H7 (cell line): ENCODE measurements at places on chromosomes 13 and 19. TPM values are rescaled to one million over a fixed set of nuclear protein-coding genes. Genes with fewer than 3 reads are reported as not detected.

SCEL gene
- not detected in 2 replicates for total RNA-seq

- no peak for DNase-seq
Measured at GRCh38 chr13:103188713-103189326, 122.6 kb upstream of the SLC10A2 start.

DNA sequence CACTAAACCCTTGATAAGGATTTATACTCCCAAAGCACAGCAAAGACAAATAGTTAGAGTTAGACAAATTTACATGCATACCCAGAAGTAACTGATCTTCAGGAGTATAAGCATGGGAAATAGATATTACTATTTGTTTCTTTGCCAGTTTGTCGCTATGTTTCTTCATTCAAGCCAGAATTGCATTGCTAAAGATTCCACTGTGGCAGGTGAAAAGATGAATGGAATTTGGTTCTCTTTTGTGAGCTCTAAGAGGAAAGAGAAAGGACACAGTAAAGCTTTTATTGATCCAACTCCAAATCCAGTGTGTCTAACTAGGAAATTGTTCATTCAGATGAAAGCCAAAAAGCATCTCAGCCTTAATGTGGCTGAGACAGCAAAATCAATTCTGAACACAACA lies 292.3 kb upstream of the SPRY2 start:
- DNase-seq: no peak

GRCh38 chr19:17235971-17236777 lies 9.5 kb downstream of the NR2F6 start:
- DNase-seq: peak; percentile 94

ZNF442 gene
- total RNA-seq: not detected in 2 replicates

GRCh38 chr19:11659612-11660011 lies 62.3 kb downstream of the ZNF627 start:
- DNase-seq: peak; percentile 60

DNA sequence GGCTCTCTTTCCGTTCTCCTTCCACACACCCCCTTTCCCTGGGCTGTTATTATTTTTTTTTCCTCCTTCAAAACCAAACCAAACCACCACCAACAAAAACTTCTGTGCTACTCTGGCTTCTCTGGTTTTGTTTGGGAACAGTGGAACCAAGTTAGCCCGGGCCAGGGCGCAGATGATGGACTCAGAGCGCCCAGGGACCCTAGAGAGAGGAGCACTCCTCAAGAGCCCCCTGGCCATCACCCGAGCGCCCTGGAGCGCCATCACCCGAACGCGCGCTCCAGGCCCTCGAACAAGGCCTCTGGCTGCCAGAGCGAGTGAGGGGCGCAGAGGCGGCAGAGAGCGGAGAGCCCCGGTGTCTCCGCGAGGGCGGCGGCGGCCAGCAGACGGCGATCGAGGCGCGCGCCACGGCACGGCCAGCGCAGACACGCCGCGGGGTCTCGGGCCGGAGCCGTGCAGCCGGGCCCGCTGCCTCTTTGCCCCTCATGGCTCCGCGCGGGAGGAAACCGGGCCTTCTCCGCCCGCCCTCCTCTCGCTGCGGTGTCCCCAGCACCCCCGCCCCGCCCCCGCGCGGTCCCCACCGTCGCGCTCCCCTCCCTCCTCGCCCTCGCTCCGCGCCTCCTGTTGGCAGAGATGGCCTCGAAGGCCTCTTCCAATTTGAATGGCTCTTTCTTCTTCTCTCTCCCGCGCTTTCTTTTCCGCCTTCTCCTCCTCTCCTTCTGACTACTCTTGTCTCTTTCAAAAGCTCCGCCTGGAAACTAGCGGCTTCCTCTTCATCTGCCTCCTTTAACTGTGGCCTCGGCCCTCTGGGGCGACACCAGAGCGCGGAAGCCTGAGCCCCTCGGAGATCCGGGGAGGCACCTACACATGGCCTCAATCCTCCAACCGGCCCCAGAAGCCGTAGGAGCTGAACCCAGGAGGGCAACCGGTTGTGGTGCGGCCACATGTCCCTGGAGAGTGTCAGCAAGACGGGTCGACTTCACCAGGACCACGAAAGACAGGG lies 4.1 kb upstream of the SOX1 start:
- peak; percentile 95 for DNase-seq

GRCh38 chr19:52749780-52750179 lies 14.9 kb upstream of the ZNF611 start:
- no peak for DNase-seq

PTH2 gene
- total RNA-seq: not detected in 2 replicates

DNA sequence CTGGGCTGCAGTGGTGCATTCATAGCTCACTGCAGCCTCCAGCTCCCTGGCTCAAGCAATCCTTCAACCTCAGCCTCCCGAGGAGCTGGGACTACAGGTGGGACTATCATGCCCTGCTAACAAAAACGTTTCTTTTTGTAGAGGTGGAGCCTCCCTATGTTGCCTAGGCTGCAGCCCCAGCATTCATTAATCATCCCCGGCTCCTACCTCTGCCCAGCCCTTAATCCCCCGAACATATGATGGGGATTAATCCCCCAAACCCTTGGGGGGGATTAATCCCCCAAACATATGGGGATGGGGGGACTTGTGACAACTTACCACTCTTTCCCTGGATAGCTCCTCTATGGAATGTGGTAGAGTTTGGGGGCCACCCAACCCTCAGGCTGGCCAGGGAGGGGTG lies 45.9 kb downstream of the SUGP2 start:
- no peak for DNase-seq

ZNF835 gene
- not detected in 2 replicates for total RNA-seq

GRCh38 chr19:14375055-14375581 lies 6.1 kb upstream of the ADGRE5 start:
- no peak for DNase-seq

DNA sequence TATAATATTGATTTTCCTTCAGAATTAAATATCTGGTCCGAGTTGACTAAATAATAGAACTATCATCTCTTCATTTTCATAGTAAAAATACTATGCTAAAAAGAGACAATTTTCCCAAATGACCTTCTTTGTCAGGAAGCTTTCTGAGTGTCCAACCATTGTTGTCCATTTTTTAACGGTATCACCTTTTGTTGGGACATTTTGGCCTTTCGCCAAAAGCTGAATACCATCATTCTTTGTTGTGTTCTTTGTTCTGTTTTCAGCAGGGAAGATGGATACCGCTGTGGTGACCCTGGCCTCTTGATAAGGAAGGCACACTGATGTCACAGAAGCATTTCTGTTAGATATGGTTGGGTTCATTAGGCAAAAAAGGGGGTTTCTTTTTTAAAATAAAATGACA lies 654.4 kb upstream of the GPC6 start:
- DNase-seq: no peak

DNA sequence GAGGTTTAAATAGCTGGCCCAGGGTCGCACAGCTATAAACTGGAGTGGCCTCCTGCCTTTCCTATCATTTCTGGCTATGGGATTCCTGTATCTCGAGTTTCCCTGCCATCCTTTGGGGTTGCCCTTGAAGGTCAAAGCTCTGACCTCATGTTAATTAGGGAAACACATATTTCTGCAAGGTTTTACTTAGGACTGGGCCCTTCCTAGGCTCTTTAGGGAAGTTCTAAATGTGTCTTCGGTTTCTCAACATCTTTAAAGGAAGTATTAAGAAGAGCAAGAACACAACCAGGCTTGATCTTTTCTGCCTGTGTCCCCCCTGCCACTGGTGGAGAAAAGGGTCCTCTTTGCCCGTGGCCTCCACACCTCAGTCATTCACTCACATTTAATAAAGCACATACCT lies 10.8 kb downstream of the LCP1 start:
- DNase-seq: no peak

LILRB3 gene
- total RNA-seq: not detected in 2 replicates

AXL gene
- total RNA-seq: 23.3 and 26.8 TPM in 2 replicates

DMKN gene
- 179 and 182 TPM in 2 replicates for total RNA-seq

TYROBP gene
- total RNA-seq: not detected in 2 replicates

DNA sequence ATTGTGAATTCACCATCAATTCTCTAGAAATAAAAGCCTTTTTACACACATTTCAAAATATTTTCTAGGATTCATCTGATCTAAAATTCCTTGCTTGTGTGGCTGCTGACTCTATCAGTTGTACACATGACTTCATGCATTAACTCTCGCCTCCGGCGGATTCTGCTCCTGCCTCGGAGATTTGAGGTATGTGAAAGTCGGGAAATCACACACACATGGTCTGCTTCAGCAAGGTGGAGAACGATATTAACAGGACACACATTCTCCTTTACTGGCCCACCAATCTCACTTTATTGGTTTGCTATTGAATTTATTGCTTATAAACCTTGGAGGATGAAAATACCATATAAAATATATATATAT lies 855.7 kb downstream of the SLITRK5 start:
- no peak for DNase-seq

- no peak for DNase-seq
Measured at GRCh38 chr19:11257846-11258380, 4.4 kb downstream of the DOCK6 start.

SIGLEC11 gene
- not detected in 2 replicates for total RNA-seq

DNA sequence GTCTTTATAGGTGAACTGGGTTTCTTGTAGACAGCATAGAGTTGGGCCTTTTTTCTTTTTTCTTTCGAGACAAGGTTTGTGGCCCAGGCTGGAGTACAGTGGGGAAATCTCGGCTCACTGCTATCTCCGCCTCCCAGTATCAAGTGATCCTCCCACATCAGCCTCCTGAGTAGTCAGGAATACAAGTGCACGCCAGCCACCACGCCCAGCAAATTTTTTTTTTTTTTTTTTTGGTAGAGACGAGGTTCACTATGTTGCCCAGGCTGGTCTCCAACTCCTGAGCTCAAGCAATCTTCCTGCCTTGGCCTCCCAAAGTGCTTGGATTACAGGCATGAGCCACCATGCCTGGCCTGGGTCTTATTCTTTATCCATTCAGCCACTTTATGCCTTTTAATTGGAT lies 5.1 kb upstream of the CALM3 start:
- DNase-seq: no peak

- no peak for DNase-seq
Measured at GRCh38 chr19:43664018-43664417, 6.0 kb downstream of the PLAUR start.

DNA sequence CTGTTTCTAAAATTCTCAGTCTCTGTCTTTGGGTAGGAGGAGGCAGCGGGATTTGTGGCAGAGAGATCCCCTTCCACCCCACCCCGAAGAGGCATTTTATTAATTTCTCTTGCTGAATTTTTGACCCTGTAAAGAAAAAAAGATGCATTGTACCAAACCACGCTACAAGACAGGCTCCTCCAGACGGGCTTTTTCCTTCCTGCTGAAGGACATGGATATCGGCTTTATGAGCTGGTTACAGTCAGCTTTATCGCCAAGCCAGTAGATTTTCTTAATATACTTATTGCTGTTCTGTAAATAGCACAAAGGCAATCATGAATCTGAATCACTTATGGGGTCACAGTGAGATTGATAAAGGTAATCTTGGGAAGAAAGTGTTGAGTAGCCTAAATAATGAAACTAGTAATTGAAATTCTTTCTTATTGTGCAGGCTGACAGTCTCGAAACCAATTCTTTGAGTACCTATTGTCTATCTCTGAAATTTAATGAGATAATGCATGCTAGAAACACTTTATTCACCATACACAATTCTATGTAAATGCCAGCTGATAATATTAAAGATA lies 24.5 kb downstream of the MBNL2 start:
- no peak for DNase-seq

- DNase-seq: no peak
Measured at GRCh38 chr19:8209462-8210378, 550 bp downstream of the CERS4 start.

- DNase-seq: no peak
Measured at GRCh38 chr13:40145139-40145538, 489.7 kb downstream of the COG6 start.

TEX101 gene
- total RNA-seq: not detected in 2 replicates
